Heart right ventricle (tissue), 16 donors: ENCODE measurements at places on chromosomes 1 and 21. TPM values are rescaled to one million over a fixed set of nuclear protein-coding genes. Genes with fewer than 3 reads are reported as not detected.

The CFHR1 gene
- total RNA-seq: not detected

The ADPRS gene
- 13.2 TPM for total RNA-seq

The RUNX3 gene
- total RNA-seq: 0.39 TPM

GRCh38 chr21:14243874-14244273 lies 27.9 kb downstream of the RBM11 start:
- H3K4me3 ChIP-seq: no peak overlapping the region
- no peak for DNase-seq
- H3K27ac ChIP-seq: no peak overlapping the region
- H3K36me3 ChIP-seq: no peaks in the 10 kb centered on the region
- H3K4me1 ChIP-seq: no peaks in the 10 kb centered on the region
- no peaks in the 10 kb centered on the region for H3K27me3 ChIP-seq

GRCh38 chr21:35905963-35906345 lies 154.4 kb downstream of the SETD4 start:
- H3K4me1 ChIP-seq: no peaks in the 10 kb centered on the region
- H3K4me3 ChIP-seq: no peak overlapping the region
- peak overlapping the region; percentile 34 for H3K27ac ChIP-seq
- DNase-seq: no peak
- H3K36me3 ChIP-seq: no peaks in the 10 kb centered on the region
- H3K27me3 ChIP-seq: no peaks in the 10 kb centered on the region

DNA sequence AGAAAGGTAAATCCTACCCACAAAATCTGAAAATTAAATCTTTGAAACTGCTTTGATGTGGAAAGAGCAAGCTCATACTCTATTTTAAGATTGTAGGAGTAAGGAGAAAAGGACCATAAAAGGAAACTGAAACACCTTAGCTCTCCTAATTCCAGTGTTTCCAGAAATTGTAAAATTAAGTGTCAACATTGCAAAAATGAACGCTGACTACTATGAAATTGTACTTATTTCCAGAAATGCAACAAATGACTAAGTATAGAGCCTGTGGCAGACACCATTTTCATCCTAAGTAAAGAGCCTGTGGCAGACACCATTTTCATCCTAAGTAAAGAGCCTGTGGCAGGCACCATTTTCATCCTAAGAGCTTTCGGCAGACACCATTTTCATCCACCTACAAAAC lies 6.9 kb upstream of the SIPA1L2 start:
- DNase-seq: no peak
- no peaks in the 10 kb centered on the region for H3K36me3 ChIP-seq
- H3K27ac ChIP-seq: no peak overlapping the region
- H3K4me3 ChIP-seq: no peak overlapping the region

The SCCPDH gene
- 37.5 TPM for total RNA-seq

DNA sequence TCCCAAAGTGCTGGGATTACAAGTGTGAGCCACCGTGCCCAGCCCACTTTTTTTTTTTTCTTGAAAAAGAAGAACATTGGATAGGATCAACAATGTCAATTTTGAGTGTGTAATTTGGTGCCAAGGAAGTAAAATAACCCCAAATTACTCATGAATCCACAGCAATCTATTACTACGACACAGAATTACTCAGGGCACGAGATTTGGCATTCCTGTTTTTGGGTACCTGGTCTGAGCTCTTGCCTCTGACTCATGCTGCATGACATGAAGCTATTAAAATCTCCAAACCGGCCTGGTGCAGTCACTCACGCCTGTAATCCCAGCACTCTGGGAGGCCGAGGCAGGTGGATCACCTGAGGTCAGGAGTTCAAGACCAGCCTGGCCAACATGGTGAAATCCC lies 10.4 kb downstream of the RNF19B start:
- H3K27ac ChIP-seq: no peak overlapping the region
- no peaks in the 10 kb centered on the region for H3K36me3 ChIP-seq
- H3K27me3 ChIP-seq: no peaks in the 10 kb centered on the region
- peaks cover 29% of the 10 kb centered on the region for H3K4me1 ChIP-seq

The TSPAN2 gene
- total RNA-seq: 4.6 TPM

DNA sequence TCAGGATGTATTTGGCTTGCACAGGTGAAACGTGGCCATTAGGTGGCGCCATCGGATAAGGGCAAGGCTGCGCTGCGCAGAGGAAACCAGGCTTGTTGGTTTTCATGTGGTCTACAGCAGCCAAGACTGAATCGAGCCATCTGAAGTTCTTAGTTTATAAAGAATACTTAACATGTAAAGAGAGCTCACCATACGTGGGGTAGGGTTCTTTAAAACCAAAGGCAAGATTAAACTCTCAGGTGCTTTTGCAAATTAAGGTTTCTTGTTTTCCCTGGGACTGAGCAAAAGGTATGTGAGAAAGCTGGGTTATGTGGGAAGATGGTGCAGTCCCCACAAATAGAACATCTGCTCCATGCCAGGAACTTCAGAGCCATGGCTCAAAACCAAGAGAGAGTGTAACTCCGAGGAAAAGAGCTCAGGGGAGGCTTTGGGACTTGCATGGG lies 9.3 kb downstream of the MASP2 start:
- H3K27ac ChIP-seq: no peak overlapping the region
- peaks cover 8% of the 10 kb centered on the region for H3K4me1 ChIP-seq
- no peak overlapping the region for H3K4me3 ChIP-seq
- H3K27me3 ChIP-seq: no peaks in the 10 kb centered on the region
- peak; percentile 88 for DNase-seq

The HES2 gene
- not detected for total RNA-seq

The SERTAD4 gene
- 5.2 TPM for total RNA-seq

The CHI3L1 gene
- total RNA-seq: 0.15 TPM

The RBP7 gene
- 36.3 TPM for total RNA-seq

- H3K27ac ChIP-seq: no peak overlapping the region
- peaks cover 24% of the 10 kb centered on the region for H3K27me3 ChIP-seq
- no peaks in the 10 kb centered on the region for H3K4me1 ChIP-seq
- H3K36me3 ChIP-seq: no peaks in the 10 kb centered on the region
- H3K4me3 ChIP-seq: no peak overlapping the region
- no peak for DNase-seq
These were observed 360.9 kb downstream of the RRAGC start for GRCh38 chr1:38498686-38499085.

The BNIPL gene
- 0.35 TPM for total RNA-seq

The OPTC gene
- total RNA-seq: not detected

The RGS13 gene
- not detected for total RNA-seq

The SPAG17 gene
- not detected for total RNA-seq

DNA sequence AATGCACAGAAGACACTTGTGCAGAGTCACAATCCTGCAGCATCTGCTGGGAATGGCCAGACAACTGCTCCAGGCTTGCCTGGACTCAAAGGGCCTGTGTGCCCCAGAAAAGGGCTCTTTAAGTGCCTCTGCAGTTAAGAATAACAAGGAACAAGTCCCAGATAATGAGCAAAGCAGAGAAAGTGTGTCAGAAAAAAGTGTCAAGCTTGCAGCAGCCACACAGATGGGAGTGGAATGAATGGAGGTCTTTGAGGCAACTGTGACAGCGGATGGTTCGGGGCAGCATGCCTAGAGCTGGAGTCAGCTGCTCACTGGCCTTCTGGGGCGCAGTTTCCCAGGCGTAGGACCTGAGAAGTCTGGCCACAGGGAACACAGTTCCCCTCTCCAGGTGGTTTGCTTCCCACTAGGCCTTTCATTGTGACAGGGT lies 5.1 kb downstream of the PARP1 start:
- H3K27me3 ChIP-seq: no peaks in the 10 kb centered on the region
- no peak overlapping the region for H3K4me3 ChIP-seq
- H3K27ac ChIP-seq: no peak overlapping the region
- peaks cover 6% of the 10 kb centered on the region for H3K36me3 ChIP-seq
- H3K4me1 ChIP-seq: peaks cover 60% of the 10 kb centered on the region

The RAB3B gene
- total RNA-seq: not detected

- H3K27me3 ChIP-seq: no peaks in the 10 kb centered on the region
- no peak overlapping the region for H3K4me3 ChIP-seq
- no peaks in the 10 kb centered on the region for H3K36me3 ChIP-seq
- no peaks in the 10 kb centered on the region for H3K4me1 ChIP-seq
These were observed 249.8 kb upstream of the PLD5 start for GRCh38 chr1:242774256-242774655.

GRCh38 chr1:40185951-40186864 lies 25.0 kb downstream of the RLF start:
- H3K4me1 ChIP-seq: peaks cover 34% of the 10 kb centered on the region
- DNase-seq: no peak
- H3K27me3 ChIP-seq: no peaks in the 10 kb centered on the region

DNA sequence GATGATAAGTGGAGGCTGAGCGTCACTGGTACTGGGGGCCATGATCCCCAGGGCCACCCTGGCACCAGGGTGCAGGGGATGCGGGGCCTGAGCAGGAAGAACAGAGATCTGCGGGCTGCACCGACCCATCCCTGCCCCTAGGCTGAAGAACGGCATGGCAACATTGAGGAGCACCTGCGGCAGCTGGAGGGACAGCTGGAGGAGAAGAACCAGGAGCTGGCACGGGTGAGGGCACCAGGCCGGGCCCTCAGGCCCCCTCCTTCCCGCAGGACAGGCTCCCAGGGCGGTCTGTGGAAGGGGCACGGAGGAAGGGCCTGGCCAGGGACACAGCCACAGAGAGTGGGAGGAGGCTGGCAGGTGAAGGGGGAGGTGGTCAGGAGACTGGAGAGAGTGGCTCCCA lies 21.8 kb downstream of the PPFIA4 start:
- H3K4me3 ChIP-seq: no peak overlapping the region
- H3K27me3 ChIP-seq: no peaks in the 10 kb centered on the region
- no peak for DNase-seq
- H3K27ac ChIP-seq: no peak overlapping the region

The OR6N1 gene
- not detected for total RNA-seq

The DYNLT5 gene
- 0.92 TPM for total RNA-seq

DNA sequence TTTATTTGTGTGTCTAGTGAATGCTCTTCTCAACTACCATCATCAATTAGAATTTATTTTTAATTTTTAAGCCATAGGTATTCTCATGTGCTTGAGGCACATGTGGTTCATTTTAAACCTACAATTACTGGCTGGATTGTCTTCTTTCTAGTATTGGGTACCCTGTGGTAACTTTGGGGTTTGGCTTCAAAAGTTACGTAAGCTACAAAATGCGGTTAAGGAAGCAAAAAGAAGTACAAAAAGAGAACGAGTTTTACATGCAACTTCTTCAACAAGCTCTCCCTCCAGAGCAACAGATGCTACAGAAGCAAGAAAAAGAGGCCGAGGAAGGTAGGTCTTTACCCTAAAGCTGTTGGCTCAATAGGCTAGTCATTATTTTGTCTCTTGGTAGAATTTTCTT lies 25.8 kb downstream of the MACO1 start:
- no peaks in the 10 kb centered on the region for H3K36me3 ChIP-seq
- no peak overlapping the region for H3K27ac ChIP-seq

The MX2 gene
- total RNA-seq: 4.4 TPM

DNA sequence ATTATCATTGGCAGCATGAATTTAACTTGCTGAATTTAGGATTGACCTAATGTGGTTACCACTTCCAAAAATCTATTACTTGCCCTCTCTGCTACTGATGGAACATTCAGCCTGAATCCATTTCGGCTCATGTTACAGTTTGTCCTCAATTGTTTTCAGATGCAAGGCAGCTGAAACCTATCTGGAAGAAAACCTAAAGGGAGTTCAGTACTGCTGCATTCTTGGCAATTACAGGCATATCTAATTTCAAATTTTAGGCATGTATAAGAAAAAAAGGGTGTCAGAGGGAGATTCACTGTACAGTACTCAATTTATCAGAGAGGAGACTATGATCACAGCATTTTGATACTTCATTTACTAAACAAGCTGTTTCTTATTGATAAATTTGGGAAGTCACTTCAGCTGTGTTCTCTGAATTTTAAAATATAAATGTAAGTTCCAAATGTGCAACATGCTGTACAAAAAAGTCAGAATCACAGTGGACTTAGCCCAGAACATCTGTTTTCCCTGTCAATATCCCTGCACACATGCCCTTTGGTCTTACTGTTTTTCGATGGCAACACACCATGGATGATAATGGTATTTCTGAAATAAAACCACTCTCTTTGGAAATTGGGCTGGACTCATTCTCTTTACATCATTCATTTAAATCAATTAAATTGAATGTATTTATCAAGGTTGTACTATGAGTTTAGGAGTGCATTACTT lies 651.6 kb upstream of the ADGRL4 start:
- H3K27ac ChIP-seq: no peak overlapping the region
- no peaks in the 10 kb centered on the region for H3K4me1 ChIP-seq
- no peak overlapping the region for H3K4me3 ChIP-seq
- no peak for DNase-seq
- no peaks in the 10 kb centered on the region for H3K27me3 ChIP-seq

GRCh38 chr1:247390996-247391395 lies 25.0 kb upstream of the NLRP3 start:
- H3K4me1 ChIP-seq: no peaks in the 10 kb centered on the region
- H3K27ac ChIP-seq: no peak overlapping the region
- no peak overlapping the region for H3K4me3 ChIP-seq
- no peak for DNase-seq

- H3K36me3 ChIP-seq: no peaks in the 10 kb centered on the region
- no peak overlapping the region for H3K4me3 ChIP-seq
- DNase-seq: no peak
- no peaks in the 10 kb centered on the region for H3K4me1 ChIP-seq
These were observed 586.5 kb downstream of the NEGR1 start for GRCh38 chr1:71695821-71696220.

GRCh38 chr1:157363660-157364140 lies 188.6 kb downstream of the FCRL5 start:
- no peak overlapping the region for H3K27ac ChIP-seq
- H3K36me3 ChIP-seq: no peaks in the 10 kb centered on the region
- H3K27me3 ChIP-seq: no peaks in the 10 kb centered on the region

DNA sequence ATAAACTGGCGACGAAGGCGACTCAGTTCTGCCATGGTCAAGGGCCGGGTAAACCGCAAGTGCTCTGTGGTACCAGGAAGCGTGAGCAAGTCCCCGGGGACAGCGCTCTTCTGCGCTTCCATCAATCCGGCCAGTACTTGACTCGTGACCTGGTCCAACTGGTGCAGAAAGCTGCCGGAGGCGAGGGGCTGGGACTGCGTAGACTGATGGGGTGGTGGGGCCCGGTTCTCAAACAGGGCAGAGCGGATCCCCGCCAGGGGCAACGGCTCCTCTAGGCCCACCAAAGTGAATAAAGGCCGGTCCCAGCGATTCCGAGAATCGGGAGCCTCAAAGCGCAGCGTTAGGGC lies 852 bp downstream of the KTI12 start:
- H3K4me1 ChIP-seq: peaks cover 7% of the 10 kb centered on the region
- peak overlapping the region; percentile 77 for H3K4me3 ChIP-seq
- H3K36me3 ChIP-seq: no peaks in the 10 kb centered on the region
- H3K27ac ChIP-seq: peak overlapping the region; percentile 87
- no peaks in the 10 kb centered on the region for H3K27me3 ChIP-seq
